ENCODE measurements at places on chromosomes 16 and 17.

GRCh38 chr17:9443811-9444210 lies 131.8 kb downstream of the STX8 start:
- DNase-seq: no peak

DNA sequence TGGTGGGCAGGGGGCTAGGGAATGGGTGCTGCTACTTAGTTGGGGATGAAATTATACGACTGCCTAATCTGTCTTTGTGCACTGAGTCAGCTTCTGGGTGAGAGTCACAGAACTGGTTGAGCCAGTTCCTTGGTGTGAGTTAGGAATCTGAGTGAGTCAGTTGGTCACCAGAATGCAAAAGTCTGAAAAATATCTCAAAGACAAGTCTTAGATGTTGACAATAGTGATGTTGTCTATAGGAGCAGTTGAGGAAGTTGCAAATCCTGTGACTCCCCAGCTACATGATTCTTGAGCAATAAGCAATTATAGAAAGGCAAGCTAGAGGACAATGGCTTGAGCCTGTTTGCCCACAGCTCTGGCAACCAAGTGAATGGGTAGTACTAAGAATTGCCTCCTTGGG lies 399.2 kb downstream of the CNTNAP4 start:
- DNase-seq: no peak

- DNase-seq: no peak
Measured at GRCh38 chr16:35733278-35733965, 2274.0 kb downstream of the TP53TG3F start.

DNA sequence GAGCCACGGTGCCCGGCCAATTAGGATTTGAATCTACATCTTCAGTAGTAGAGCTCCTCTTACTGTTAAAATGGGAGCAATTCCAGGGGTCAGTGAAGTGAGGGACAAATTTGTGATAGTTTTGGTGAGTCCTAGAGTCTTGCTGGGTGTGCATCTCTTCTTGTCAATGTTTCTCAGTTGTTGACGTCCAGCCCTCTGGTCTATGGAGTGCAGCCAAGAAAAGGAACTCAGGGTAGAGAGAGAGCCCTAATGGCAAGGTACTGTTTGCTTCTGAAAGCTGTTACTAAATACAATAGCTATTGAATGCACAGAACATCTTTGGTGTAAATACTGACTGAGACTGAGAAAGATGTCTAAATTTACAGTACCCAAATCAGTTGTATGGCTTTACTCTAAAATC lies 282.5 kb upstream of the SALL1 start:
- DNase-seq: no peak

GRCh38 chr16:4351880-4352279 lies 759 bp upstream of the PAM16 start:
- DNase-seq: no peak

Measured in activated naive CD4-positive, alpha-beta T cell treated with anti-CD3 and anti-CD28 coated beads, Interleukin-2, amount 50 U/mL, for 16 hours (primary cell).